Activated CD8-positive, alpha-beta T cell treated with anti-CD3 and anti-CD28 coated beads, Interleukin-2, amount 10 ng/mL, durations not matched to agents 7 days and 5 days (primary cell): ENCODE measurements at places on chromosomes 7 and 10. TPM values are rescaled to one million over a fixed set of nuclear protein-coding genes. Genes with fewer than 3 reads are reported as not detected.

Gene IFRD1
- total RNA-seq, result 42.5 TPM

Gene SMKR1
- total RNA-seq, result 1.6 TPM

DNA sequence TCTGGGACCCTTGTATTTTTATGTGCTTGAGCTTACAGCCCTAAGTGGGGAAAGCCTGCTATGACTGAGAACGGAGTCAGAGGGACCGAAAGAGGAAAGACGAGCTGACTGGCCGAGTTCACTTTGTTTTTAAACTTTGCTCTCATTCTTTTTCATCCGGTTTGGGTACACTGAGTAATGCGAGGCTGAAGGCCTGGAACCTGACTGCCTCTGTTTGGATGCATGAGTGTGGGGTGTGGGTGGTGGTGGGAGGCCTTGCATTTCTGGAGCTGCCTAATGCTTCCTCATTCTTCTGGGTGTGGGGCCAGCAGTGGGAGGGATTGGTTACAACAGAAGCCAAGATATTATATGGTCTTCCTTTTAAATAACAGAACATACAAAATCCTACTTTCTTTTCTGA, 155.5 kb downstream of the BUB3 start:
- DNase-seq, result no peak

GRCh38 chr7:41882256-41882655, 179.4 kb upstream of the INHBA start:
- no peak for DNase-seq

DNA sequence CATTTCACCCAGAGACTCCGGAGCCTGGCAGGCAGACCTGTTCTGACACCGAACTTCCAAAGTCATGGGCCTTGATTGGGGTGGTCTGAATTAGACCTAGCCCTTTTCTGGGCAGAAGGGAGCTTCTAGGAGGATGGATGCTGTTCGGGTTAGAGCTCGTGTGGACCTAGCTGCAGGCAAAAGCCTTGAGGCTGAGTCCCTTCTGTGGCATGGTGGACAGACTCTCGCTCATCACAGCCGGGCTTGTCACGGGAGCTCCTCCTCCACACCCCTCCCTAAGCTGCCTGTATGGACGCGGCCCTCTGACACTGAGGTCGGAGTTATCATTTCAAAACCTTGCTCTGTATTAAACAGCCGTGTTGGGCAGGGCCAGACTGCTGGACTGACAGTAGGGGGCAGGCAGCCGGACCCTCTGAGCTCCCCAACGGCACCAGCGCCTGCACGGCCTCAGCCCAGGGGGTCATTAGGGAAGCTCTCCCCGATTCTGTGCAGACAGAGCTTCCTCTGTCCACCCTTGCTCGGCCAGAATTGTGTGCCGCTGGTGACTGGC, 2.2 kb downstream of the IRF5 start:
- DNase-seq, result no peak

DNA sequence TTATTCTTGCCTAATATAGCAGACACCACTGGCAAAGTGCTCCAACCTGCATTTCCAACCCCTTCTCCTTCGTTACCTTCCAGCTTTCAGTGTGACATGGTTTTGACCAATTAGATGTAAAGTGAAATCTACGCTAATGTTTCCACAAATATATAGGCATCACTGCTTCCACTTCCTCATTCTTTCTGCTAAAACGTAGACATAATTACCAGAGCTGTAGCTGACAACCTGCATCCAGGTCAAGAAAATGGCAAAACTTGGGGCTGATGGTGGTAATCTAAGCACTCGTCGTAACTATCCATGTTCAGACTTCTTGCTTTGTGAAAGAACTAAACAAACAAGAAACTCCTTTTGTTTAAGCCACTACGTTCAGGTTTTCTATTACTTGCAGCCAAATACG, 41.8 kb upstream of the COL1A2 start:
- DNase-seq, result no peak
